Fibroblast of skin of left biceps (primary cell): ENCODE measurements at places on chromosomes 13 and 19.
A peak's percentile ranks its signal among the peaks of the same experiment; 100 is the strongest.

- DNase-seq = no peak
These were observed 716 bp downstream of the ZNF573 start for GRCh38 chr19:37778613-37779126.

- no peak for DNase-seq
These were observed 389.9 kb downstream of the RFC3 start for GRCh38 chr13:34207872-34208271.

- DNase-seq = no peak
These were observed 11.3 kb downstream of the MAST3 start for GRCh38 chr19:18108897-18109296.

DNA sequence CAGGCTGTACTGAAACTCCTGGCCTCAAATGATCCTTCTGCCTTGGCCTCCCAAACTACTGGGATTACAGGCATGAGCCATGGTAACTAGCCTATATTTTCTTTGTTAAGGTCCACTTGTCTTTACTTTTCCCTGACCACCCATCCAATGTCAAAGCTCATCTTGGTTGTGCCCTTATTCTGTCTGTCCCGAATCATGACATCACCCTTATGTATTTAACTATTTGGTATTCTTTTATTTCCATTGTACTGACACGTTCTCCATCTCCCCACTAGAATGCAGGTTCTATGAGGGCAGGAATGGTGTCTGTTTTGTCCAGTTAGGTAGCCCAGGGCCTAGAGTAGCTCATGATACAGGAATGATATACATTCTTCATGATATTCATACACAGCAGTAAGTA lies 104.8 kb downstream of the ZNF536 start:
- no peak for DNase-seq

- no peak for DNase-seq
These were observed 6.8 kb downstream of the LILRA1 start for GRCh38 chr19:54600212-54600611.

DNA sequence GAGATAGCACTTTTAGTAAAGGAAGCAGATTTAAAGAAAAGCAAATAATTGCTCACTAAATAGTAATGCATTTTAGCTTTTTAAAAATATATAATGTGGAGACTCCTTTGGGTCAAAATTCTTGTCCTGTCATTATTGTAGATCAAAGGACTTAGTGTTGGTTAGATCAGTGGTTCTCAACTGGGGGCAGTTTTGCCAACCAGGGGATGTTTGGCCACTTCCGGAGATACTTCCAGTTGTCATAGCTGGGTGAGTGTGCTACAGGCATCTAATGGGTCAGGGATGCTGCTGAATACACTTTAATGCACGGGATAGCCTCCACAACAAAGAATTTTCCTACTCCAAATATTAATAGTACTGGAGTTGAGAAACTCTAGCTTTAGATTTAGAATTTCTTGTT lies 126.8 kb downstream of the LMO7 start:
- no peak for DNase-seq

GRCh38 chr19:28949535-28949934 lies 263.4 kb downstream of the UQCRFS1 start:
- DNase-seq = no peak

GRCh38 chr13:27242702-27243101 lies 8.7 kb upstream of the RPL21 start:
- DNase-seq = no peak

- no peak for DNase-seq
These were observed 15.9 kb upstream of the IGLON5 start for GRCh38 chr19:51295382-51296126.

GRCh38 chr13:26184791-26185250 lies 37.3 kb downstream of the RNF6 start:
- DNase-seq = peak; percentile 29

DNA sequence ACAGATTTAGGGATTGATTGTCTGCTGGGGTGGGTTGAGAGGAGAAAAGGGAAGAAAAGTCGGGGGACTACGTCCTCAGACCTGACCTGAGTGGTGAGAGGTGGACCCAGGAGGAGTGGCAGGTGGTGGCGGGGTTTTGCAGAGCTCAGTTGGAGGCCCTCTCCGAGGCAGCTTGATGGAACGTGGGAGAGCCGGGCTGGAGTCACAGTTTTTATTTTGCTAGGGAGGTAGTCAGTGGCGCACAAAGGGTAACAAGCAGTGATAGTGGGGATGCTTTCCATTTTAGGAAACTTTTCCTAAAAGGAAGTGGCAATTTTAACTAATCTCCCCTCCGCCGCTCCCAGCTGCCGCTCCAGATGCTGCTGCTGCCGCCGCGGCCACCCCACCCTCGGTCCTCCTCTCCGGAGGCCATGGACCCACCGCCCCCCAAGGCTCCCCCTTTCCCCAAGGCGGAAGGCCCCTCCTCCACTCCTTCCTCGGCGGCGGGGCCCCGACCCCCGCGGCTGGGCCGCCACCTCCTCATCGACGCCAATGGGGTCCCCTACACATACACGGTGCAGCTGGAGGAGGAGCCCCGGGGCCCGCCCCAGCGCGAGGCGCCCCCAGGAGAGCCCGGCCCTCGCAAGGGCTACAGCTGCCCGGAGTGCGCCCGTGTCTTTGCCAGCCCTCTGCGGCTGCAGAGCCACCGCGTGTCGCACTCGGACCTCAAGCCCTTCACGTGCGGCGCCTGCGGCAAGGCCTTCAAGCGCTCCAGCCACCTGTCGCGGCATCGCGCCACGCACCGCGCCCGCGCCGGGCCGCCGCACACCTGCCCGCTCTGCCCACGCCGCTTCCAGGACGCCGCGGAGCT lies 1.1 kb upstream of the ZNF581 start:
- DNase-seq = no peak

DNA sequence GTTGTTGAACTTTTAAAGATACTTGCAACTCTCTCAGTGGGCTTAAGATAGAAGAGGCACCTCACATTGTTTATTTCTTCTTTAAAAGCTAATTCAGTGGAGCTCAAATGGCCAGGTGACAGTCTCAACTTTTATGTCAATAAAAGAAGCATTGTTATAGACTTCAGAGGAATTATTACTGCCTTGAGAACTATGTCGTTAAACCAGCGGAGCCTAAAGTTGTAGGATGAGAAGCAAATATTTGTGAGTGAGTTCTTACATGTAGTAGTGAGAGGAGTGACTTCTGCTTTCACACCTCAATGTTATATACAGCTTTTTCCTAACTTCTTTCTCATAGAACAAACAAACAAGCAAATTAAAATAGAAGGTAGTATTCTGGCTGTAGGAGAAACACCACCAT lies 31.2 kb upstream of the DGKH start:
- no peak for DNase-seq

GRCh38 chr13:109803825-109804224 lies 17.4 kb upstream of the IRS2 start:
- DNase-seq = no peak

- DNase-seq = no peak
These were observed 80.1 kb downstream of the ZNF486 start for GRCh38 chr19:20247016-20247683.

DNA sequence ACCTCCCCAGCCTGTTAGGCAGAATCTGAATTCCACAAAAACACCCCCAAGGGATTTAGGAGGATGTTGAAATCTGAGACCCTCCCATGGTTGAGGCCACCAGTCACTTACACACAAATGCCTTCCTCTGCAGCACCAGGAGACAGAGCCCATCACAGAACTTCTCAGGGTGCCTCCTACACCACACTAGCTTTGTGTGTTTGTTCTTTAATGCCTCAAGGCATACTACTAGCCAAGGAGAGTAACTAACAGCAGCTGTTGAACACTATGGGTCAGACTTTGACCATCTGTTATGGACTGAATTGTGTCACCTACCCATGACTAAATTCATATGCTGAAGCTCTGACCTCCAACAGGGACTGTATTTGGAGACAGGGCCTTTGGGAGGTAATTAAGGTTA lies 9.5 kb upstream of the MED26 start:
- no peak for DNase-seq

DNA sequence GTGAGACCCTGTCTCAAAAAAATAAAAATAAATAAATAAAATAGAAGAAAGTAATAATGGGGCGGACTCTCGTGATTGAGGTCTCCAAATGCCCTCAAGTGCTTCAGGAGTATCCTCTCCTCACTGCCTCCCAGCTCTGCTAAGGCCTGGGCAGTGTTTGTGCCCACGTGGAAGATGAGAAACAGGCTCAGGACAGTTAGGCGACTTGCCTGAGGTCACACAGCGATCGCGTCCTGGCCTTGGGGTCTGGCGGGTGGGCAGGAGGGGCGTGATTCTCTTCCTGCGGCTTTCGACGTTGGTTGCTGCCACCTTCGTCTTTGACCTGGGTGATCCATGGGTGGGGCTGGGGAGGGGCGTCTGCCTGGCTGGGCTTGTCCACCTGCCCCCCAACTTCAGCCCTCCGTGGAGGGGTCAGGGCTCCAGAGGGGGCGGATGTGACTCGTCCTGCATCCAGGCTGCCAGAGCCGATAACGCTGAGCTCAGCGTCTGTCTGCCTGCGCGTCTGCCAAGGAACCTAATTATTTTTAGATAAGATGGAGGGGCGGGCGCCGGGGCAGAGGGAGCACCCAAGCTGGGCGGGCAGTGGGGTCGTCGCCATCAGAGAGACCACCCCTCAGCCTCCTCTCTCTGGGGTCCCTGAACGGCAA lies 56.9 kb downstream of the NFIC start:
- no peak for DNase-seq

DNA sequence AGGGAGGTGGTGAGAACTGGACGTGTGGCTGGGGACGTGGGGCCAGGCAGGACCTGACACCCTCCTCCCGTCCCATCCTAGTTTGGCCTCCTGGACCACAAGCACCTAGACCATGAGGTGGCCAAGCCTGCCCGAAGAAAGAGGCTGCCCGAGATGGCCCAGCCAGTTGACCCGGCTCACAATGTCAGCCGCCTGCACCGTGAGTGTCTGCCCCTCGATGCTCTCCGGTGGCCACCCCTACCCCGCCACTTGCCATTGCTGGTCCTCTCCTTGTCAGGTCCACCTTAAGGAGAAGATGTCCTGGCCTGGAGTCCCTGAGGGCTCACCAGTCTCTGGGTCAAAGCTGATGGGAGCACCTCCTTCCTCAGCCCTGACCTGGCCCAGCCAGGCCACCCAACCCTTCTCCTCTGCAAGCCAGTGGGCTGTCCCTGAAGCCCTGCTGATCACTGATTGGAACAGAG lies 2.2 kb downstream of the ANGPTL4 start:
- DNase-seq = no peak
